Stimulated activated CD4-positive, alpha-beta T cell treated with anti-CD3 and anti-CD28 coated beads, Interleukin-15, amount 100 ng/mL, for 1 hour (primary cell): ENCODE measurements at places on chromosomes 13 and 19.

GRCh38 chr19:8320564-8321066, 560 bp downstream of the NDUFA7 start:
- DNase-seq: no peak

DNA sequence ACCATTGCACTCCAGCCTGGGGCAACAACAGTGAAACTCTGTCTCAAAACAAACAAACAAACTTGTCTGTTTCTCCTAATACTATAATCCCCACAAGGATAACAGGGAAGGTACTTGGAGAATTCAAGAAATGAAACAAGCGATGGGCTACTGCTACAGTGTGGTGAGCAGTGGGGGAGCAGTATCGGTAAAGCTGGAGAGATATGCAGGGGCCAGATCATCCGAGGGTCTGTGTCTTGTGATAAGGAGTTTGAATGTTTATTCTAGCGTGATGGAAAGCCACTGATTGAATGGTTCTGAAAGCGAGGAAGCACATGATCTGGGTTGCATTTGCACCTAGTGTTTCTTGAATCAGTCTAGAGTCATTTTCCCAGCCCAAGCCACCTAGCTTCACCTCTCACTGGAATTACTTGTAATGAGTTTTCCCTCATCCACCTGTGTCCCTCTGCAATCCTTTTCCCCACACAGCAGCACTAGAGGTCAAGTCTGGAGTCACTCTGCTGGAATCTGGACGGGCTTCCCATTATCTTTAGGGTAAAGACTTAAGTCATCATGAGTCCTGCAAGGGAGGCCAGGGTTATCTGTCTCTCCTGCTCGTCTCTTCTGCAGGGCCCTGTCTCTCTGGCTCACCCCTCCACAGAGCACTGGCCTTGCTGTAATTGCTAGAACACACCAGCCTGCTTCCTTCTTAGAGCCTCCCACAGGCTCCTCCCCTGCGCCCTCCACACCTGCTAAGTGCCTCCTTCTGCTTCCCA, 162.3 kb downstream of the KLF5 start:
- DNase-seq: no peak

- no peak for DNase-seq
These were observed 4.2 kb downstream of the ADGRE5 start for GRCh38 chr19:14385492-14385891.

DNA sequence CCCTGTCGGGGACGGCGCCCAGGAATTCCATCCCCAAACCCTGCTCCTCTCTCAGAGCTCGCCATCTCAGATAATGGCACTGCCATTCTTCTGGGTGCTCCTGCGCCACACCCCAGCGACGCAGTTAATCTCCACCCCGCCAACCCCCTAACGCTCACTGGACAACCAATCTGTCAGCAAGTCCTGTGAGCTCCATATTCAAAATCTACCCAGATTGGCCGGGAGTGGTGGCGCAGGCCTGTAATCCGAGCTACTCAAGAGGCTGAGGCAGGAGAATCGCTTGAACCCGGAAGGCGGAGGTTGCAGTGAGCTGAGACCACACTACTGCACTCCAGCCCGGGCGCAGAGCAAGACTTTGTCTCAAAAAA, 18.6 kb downstream of the FCGBP start:
- no peak for DNase-seq

DNA sequence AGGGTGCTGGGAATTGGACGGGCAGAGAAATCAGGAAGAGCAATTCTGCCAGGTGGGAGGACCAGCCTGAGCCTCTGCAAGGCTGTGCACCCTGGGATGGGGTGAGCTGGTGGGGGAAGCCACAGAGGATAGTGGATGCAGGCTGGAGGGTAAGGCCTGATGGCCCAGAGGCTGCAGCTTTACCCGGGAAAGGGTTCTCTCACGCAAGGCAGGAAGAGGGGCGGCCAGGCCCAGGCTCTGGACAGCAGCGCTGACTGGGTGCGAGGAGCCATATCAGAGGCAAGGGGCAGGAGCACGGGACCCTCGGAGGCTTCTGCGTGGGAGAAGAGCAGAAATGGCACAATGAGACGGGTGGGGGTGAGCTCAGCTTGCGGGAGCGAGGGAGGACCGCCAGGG, 104.6 kb downstream of the SOX1 start:
- no peak for DNase-seq

GRCh38 chr19:29211562-29212355, 1.2 kb downstream of the UQCRFS1 start:
- no peak for DNase-seq

GRCh38 chr19:48403606-48404005, 10.1 kb downstream of the GRIN2D start:
- DNase-seq: no peak

GRCh38 chr19:8702350-8702749, 3.8 kb upstream of the ACTL9 start:
- DNase-seq: no peak

DNA sequence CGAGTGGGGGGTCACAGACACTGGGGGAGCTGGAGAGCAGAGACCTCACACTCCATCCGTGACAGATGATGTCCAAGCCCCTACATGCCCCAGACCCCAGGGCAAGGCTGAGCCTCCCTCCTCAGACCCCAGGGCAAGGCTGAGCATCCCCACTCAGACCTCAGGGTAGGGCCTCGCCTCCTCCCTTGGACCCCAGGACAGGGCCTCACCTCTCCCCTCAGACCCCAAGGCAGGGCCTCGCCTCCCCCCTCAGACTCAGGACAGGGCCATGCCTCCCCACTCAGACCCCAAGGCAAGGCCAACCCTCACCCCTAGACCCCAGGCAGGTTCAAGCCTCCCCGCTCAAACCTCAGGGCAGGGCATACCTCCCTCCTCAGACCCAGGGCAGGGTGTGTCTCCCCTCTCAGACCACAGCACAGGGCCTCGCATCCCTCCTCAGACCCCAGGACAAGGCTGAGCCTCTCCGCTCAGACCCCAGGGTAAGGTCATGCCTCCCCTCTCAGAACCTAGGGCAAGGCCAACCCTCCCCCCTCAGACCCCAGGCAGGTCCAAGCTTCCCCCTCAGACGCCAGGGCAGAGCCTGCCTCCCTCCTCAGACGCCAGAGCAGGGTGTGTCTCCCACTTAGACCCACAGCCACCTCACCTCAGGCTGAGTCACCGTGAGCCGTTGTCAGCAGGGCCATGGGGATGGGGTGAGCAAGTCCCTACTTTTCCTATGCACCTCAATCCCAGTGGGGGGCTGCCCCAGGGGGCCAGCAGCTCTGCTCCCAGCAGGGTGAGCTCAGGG, 1.7 kb upstream of the S1PR4 start:
- peak; percentile 54 for DNase-seq

DNA sequence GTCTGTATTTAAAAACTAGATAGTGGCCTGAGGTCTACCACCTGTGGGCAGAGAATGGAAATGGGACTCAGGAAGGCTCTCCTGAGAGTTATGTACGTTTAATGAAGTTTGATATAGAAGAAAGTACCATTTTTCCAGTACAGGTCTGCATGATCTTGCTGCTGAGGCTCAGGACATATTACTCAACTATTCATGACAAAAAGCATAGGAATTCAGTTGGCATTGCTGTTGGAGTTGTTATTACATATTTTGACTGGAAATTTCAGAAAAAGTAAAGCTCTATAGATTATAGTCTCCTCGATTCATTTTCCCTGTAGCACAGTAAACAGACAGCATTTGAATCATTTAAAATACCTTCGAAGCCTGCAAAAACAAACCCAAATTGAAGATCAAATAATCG, 469.8 kb downstream of the DCT start:
- no peak for DNase-seq

- no peak for DNase-seq
These were observed 69.1 kb downstream of the ATP7B start for GRCh38 chr13:51942189-51942588.

DNA sequence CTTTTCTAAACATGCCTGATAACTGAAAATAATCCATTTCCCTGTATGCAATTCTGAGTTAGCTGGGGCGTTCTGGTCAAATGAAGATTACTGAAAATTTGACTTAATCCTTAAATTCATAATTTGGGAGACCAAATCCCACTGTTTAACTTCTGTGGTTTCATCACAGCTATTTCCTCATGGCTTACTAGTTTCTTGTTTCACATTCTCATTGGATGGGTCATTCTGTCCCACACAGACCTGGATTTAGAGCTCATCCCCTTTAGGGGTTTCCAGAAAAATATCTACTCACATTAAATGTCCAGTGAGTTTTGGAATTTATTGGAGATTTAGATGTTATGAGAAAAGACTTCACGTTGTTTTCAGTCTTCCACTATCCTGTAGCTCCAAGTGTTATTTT, 709.3 kb upstream of the KLHL1 start:
- DNase-seq: no peak

DNA sequence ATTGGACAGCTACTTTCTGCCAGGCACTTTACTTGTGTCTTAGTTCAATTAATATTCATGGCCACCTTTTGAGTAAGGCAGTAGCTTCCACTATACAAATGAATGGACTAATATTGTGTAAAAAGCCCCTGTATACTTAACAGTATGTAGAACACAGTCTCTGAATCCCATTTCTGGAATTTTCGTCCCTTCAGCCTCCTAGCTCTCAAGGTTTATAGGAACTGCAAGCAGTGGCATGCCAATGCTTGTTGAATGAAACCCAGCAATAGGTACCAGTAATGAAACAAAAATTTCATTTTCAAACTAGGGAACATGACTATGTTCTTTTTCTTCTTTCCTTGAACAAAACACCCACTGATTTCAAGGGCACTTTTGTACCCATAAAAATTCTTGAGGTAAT, 361.6 kb downstream of the TDRD3 start:
- no peak for DNase-seq

DNA sequence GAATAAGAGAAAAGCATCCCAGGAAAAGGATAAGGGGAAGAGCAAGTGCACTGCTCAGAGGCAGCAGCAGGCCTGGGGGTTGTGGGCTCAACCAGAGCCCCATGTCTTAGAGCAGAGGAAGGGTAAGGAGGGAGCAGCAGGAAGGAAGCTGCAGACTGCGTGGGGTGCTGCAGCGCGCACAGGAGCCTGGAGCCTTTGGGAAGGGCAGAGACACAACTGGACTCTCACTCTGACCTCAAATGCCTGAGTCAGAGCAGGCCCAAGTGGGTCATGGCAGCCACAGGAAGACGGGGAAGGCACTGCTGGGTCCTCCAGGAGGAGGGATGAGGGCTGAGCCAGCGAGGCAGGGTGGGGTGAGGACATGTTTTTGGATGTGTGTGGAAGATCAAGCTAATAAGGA, 31.6 kb downstream of the SIGLEC7 start:
- no peak for DNase-seq

DNA sequence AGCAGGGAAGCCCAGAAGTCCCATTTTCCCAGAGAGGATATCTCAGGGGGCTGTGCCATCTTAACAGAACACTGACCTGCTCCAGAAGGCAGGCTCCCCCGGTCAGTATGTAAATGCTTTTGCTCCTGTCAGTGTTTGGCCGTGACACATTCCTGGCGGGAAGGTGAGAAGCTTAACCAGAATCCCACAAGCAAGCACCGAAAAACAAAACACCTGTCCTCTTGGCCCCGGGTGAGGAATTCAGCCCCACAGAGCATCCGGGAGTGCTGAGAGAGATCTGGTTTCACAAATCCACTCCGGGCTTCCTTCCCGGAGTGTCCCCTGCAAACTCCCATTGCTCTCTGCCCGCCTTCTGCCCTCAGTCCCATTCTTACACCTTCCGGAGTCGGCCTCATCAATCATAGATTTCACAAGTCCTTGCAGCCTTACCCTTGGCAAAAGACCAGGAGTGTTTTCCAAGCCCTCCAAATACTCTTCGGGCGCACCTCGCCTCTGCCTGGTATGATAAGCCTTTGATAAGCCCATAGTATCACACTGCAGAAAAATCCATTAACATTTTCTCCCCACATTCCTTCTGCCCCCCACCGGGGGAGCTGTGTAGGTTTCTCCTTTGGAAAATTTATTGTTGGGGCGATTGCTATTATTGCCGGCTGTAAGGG, 12.2 kb downstream of the TPM4 start:
- no peak for DNase-seq

GRCh38 chr19:7421941-7422744, 66.7 kb downstream of the PEX11G start:
- DNase-seq: no peak

- DNase-seq: no peak
These were observed 17.3 kb downstream of the RHPN2 start for GRCh38 chr19:33047422-33047821.

GRCh38 chr13:110607675-110608224, 7.6 kb upstream of the NAXD start:
- DNase-seq: no peak

DNA sequence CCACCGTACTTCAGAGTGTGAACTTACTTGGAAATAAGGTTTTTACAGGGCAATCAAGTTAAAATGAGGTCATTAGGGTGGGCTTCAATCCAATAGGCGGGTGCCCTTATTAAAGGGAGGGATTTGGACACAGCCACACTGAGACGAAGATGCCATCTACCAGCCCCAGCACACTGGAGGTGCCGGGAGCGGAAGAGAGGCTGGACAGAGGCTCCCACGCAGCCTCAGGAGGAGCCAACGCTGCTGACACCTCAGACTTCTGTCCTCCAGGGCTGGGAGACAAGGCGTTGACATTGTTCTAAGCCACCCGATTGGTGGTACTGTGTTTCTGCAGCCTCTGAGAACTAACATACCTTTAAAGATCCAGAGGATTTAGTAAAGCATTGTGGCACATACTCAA, 12.6 kb upstream of the RAB20 start:
- no peak for DNase-seq
